ENCODE measurements at places on chromosomes 12 and 14.

DNA sequence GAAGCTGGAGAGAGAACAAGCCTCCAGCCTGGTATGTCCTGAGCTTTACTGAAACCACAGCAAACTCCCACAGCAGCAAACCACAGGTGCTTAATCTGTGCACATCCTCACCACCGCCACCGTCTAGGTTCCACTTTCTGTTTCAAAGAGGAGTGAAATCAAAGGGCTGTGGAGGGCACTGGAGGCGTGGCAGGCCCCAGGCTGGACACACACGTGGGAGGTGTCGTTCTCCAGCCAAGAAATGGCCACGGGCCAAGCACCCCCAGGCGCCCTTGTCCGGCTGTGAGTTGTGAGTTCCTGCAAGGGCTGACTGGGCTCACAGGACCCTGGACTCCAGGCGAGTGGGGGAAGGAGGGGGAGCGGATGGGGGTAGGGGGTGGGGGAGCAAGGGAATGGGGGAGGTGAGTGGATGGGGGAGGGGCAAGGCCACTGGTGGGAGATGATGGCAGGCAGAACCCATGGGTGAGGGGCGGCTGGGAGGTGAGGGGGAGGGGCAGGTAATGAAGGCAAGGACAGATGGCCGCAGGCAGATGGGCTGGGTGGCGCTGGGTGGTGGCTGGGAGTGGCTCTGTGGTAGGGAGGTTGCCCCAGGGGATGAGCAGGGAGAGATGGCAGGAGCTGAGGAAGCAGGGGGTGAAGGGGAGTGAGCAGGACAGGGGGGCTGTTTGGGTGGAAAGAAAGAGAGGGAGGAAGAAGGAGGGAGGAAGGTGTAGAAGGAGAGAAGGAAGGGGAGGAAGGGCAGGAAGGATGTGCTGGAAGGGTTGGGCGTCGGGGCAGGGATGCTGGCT lies 86.7 kb downstream of the NCOR2 start:
- peak; percentile 84 for DNase-seq

DNA sequence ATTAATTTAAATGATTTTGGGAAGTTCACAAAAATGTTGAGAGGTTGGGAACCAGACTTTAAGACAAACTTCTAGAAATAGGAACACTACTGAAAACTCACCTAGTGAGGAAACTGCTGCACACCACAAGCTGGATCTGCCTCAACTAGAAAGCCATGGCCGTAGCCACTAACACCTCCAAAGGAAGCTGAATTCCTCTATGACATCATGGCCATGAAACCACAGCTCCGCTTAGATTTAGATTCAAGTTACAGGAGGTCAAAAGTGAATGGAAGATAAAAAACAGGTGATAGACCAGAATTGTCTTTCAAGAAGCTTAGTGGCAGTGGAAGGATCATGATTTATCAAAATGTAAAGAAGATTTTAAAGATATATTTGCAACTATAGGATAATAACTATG lies 208.8 kb upstream of the ALG10 start:
- no peak for DNase-seq

- DNase-seq, result no peak
Measured at GRCh38 chr14:104908303-104908702, 16.4 kb upstream of the PLD4 start.

DNA sequence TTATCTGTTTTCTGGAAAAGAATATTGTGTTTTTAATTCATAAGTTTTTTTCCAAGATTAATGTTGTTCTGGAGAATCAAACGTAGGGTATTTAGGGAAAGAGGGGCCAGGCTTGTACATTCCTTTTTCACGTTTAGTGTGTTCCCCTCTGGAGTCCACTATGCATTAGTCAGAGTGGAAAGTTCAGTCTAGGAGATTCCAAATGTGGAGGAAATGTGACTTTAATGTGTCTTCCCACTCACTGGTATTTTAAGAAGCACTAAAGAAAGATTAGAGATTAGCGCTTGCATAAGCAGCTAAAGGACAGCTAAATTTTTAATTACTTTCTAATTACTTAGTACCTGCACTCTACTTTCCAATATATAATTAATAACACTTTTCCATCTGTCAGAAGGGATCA lies 4.4 kb upstream of the PDE6H start:
- no peak for DNase-seq

DNA sequence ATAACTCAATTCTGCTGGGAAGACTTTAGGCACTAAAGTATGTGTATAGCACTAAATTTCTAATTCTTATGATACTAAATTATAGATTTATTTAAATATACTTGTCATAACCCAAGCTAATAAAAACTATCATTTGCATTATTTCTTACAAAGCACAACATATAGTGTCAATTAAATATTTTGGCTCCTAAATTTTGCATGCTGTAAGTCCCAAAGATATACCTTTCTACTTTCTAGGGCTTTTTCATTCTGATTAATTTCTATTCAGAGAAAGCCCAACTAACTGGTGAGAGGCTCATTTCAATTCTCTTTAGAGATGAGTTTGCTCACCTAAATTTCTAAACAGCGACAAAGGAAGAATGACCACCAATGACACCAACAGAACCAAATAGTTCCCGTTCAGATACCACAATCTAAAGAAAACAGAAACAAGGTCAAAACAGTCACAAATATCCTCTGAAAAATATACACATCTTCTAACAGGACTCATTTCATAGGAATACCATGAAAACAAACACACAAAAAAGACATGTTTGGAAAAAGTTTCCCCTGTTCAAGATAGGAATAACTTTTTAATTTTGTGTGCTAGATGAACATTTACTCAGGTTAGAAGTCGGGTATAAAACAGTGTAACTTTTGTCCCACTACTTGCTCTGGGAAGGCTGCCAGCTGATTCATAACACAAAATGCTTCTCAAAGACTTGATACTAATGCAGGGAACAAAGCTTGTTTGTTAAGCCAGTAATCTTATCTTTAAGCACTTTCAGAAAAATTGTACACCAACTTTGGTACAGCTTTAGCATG lies 7.6 kb downstream of the SLC38A2 start:
- DNase-seq, result peak; percentile 13

- DNase-seq, result no peak
Measured at GRCh38 chr12:69466867-69467266, 3.3 kb upstream of the FRS2 start.

DNA sequence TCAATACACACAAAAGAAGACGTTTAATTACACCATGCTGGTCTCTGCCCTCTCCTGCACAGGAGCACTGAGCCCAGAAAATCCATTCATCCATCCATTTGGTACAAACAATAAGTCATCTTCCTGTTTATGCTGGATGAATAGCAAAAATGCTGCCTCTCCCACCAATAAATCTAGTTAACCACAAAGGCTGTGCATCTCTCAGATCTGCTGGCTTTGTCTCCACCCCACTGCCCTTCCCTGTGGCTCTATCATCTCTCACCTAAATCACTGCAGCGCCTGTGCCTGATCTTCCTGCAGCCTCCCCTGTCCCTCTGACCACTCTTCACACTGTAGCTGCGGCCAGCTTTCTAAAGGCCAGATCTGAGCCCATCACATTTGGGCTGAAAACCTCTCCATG lies 72.9 kb upstream of the DDX11 start:
- DNase-seq, result peak; percentile 11

DNA sequence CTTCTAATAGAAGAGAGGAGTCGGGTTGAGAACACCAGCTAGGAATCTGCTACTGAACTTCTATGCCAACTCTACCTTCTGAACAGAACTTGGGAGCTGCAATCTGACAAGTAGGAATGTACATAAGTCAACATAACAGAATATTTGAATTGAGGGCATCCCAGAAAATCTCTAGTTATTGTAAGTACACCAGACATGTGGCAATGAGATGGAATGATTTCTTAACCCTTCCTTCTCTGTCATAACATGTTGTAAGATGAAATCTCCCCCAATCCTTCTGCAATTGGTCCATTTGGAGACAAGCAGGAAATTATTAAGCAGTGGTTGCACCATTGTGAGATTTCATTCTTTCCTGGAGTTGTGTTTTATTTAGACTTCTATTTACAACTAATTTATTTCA lies 68.7 kb upstream of the TMPO start:
- no peak for DNase-seq

DNA sequence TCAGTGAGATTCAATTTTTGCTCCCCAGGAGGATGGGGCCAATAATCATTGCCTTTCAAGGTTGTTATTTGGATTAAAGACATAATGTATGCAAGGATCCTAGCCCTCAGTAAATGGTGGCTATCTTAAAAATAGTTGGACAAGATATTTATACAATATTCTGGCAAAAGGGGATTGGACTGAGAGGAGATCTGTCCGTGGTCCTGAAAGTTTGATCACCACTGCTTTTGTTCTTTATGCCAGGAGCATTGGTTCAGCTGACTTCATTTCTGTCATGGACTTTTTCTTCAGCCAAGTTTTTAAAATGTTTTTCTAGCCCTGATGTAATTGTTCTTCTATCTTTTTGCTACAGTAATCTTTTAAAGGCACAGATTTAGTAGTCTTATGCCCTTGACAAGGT lies 70.2 kb upstream of the TCL1A start:
- DNase-seq, result no peak

DNA sequence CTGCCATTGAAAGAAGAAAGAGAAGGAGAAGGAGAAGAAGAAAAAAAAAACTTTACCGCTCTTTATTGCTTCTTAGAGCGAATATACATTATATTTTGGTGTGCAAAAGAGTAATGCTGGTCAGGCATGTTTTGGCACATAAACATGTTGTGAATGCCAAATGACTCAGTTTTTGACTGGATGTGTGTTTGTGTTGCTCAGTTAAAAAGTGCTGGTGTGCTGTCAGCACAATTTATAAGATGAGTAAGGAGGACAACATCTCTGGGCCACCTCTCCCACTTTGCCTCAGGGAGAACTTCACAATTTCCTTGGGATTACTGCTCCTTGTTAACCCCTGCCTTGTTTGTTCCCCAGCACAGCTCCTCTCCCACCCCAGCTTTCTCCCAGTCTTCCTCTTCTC lies 584.8 kb downstream of the ETNK1 start:
- peak; percentile 30 for DNase-seq

DNA sequence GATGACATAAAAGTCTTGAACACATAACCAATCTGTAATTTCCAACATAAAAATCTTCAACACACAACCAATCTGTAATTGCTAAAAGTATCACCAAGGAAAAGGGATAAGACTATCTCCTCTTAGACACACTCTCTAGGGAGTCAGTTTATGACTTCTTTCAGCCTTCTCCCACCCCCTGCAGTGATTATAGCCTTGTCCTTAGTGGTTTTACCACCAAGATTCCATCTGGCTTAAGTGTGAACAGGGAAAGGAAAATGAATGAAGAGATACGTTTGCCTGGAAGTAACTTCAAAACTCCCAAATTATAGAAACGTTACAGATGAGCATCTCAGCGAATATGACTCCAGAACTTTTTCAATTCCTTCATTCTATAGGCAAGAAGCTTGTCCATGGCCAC lies 136.2 kb upstream of the RASSF8 start:
- no peak for DNase-seq

- peak; percentile 99 for DNase-seq
Measured at GRCh38 chr12:53820514-53821306, 68.9 kb upstream of the CISTR start.

DNA sequence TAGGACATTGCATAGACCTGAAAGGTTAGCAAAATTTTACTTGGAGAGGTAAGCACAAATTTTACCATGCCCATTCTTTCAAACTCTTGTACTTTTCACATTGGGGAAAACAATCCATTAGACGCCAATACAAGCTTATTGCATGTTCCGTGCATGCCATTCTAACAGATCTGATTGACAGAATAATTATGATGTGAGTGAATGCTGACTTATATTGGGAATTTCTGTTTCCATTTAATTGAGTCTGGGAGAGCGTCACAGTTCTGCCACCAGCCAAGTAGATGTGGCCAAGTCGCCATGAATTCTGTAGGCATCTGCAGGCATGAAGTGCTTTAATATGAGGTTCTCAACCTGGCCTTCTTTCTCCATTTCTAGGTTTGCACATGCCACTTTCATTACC lies 1097.4 kb downstream of the VRK1 start:
- DNase-seq, result no peak

DNA sequence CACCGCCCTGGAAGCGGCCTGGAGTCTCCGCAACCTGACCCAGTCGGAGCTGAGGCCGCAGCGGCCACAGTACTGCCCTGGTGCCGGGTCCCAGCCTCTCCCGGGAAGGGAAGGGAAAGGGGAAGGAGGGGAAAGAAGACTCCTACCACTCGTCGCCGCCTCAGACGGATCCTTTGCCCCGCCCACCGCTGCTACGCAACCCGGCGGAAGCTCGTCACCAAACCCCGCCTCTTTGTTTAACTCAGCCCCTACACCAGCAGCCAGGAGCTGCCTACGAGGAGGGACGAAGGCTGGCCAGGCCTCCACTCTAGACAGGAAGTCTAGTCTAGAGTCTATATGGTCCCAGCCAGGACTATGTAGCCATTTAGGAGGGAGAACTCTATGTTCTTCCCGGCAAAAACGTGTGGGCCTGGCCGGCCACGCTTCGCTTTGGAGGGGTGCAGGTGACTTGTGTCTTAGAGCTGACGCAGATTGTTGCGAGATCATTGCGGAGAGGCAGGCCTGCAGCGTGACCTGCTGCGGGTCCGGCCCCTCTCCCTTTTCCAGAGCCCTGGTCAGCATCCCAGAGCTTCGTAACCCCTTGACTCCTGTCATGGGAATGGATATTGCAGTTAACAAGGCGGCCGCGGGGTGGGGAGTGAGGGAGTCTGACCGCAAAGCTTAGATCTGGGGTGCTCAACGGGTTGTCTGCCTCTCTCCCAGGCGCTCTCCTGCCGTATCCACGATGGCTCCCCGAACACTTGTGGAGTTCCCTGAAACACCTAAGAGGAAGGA lies at the start of gene RNF41:
Gene RNF41, minus strand, starts transcription at position 166 of the 774 bp plus-strand sequence. CDS start 7,875 bp downstream, outside the sequence.
- DNase-seq, result peak; percentile 95

DNA sequence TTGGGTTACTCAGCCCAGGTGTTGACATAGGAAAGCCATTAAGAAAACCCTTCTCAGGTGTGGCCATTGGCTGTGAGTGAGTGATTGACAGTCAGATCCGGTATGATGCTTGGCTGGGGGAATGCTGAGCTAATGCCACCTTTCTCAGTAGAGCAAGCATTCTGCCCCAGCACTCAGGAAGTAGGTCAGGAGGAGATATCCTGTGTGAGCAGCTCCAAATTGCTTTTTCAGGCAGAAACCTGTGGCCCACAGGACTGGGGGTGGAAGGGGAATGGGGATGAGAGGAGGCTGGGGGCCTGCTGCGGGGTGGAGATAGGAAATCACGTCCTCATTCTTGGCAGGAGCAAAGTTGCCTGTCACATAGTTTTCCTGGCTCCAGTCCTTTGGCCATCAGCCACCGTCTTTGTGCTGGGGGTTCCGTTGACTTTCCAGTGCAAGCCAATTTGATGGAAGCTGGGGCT lies 55.7 kb downstream of the NINJ2 start:
- no peak for DNase-seq

GRCh38 chr14:96299441-96299840 lies 43.4 kb downstream of the BDKRB1 start:
- no peak for DNase-seq

GRCh38 chr12:94596596-94596995 lies 53.8 kb downstream of the TMCC3 start:
- DNase-seq, result no peak

DNA sequence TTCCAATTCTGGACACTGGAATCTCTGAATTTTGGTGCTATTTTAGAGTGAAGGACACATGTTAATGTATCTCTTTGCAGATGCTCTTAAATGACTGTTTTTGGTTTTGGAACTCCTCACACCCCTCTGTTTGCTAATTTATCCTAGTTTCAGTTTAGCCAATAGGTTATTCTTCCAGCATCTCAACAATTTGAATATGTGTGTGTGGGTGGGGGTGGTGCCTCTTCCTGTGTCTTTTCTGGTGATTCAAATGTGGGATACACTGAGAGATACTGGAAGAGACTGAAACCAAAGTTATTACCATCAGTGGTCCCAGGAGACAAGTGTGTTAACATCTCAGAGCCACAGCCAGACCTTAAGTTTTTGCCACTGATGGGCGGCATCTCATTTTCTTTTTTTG lies 1317.4 kb upstream of the TMEM132C start:
- no peak for DNase-seq

Data from T1000 (cell line).